ENCODE measurements at places on chromosomes 6 and 20.

GRCh38 chr6:44116641-44117382 lies 10.4 kb downstream of the MRPL14 start:
- DNase-seq: no peak

DNA sequence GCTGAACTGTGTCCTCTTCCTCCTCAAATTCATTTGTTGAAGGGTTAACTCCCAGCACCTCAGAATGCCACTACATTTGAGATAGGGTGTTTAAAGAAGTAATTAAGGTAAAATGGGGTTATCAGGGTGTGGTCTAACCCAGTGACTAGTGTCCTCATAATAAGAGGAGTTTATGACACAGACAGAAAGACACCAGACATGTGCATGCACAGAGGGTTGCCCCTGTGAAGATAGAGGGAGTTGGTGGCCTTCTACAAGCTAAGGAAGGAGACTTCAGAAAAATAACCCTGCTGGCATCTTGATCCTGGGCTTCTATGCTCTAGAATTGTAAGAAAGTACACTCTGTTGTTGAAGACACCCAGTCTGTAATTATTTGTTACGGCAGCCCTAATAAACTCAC lies 24.9 kb upstream of the EDN1 start:
- DNase-seq: no peak

- no peak for DNase-seq
These were observed 27.1 kb downstream of the PFDN4 start for GRCh38 chr20:54234991-54235390.

- DNase-seq: peak; percentile 56
These were observed 39.5 kb downstream of the CRISP1 start for GRCh38 chr6:49826743-49827406.

GRCh38 chr6:13992417-13993055 lies 67.8 kb downstream of the RNF182 start:
- DNase-seq: no peak

- DNase-seq: no peak
These were observed 168.4 kb upstream of the TNFAIP3 start for GRCh38 chr6:137698636-137699030.

GRCh38 chr20:22428051-22428450 lies 156.3 kb downstream of the FOXA2 start:
- DNase-seq: no peak

DNA sequence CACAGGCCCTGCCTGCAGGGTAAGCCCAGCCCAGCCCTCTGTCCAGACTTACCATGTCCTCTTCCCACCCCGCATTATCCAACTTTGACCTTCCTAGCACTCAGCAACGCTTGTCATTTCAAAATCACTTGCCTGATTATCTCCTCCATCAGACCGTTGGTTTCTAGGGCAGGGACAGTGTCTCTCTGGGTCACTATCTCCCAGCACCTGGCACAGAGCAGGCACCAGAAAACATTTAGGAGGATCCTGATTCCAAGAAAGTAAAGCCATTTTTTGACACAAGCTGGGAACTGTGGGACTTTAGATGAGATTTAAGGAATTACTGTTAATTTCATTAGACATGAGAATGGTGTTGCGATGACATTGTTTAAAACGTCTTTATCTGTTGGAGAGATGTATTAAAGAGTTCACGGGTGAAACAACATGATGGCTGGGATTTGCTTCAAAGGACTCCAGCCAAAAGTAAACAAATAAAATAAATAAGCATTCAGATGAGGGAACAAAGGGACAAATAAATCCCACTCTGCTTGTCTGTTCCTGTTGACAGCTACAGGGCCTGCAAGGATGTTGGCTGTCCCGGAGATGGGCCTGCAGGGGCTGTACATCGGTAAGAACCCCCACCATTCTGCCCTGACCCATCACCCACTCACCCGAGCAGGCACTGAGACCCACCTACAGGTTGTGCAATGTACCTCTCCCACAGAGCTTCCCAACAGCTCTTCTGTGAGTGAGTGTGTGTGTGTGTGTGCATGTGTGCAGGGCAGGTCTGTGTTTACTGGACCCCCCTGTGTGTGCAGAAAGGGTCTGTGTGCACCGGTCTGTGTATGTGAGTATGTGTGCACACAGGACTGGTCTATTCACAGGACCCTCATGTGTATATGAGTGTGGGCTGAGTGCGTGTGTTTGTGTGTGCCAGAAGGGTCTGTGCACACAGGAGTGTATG lies 5.9 kb downstream of the HSPA12B start:
- no peak for DNase-seq

All from GM12878 (cell line).